ENCODE measurements at places on chromosomes 13 and 19.

DNA sequence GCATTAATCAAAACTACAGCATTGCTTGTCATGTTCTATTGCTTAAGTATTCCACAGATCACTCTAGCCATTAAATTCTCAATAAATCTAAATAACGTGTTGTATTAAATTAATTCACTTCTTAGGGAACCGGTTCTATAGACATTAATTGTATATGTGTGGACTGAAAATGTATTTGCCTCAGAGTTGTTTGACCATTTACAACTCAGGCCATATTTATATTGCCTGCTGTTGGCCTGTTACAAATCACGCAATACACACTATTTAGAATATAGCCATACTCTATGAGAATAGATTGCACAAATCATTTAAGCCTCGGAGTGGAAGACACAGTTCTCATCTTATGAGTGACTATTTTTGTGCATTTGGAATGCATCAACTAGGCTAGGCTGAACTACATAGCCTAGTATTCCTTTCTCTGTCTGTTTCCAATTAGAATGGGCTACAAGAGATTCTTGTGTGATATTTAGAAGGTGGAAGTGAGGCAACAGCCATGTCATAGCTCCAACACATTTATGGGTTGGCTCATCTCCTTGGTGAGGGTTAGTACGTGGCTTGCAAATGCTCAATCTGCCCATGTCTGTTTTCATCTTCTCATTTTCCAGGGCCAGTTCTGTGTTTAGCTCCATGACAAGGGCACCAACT, 1116.1 kb downstream of the PCDH9 start:
- DNase-seq, result no peak

- DNase-seq, result no peak
These were observed 203.9 kb downstream of the COL4A1 start for GRCh38 chr13:110103026-110103425.

- DNase-seq, result no peak
These were observed 2.4 kb upstream of the LPAR2 start for GRCh38 chr19:19630426-19630825.

- no peak for DNase-seq
These were observed 103.2 kb downstream of the LMO7 start for GRCh38 chr13:75739244-75739868.

DNA sequence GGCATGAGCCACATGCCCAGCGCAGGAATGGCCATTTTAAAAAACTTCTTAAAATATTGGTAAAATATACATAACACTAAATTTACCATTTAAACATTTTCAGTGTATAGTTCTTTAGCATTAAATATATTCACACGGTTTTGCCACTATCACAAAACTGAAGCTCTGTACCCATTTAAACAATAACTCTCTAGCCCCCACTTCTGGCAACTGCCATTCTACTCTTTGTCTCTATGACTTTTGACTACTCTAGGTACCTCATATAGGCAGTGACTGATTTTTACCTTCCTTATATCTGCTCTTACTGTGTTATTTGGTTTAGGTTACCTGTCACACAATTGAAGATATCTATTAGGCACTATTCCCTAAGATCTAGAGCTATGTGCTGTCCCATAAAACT, 2.3 kb upstream of the KBTBD7 start:
- no peak for DNase-seq

- DNase-seq, result peak; percentile 91
These were observed 4.2 kb upstream of the SPACA6 start for GRCh38 chr19:51688671-51689571.

Data from neural progenitor cell (in vitro differentiated cells).